ENCODE measurements at places on chromosomes 5 and 9. TPM values are rescaled to one million over a fixed set of nuclear protein-coding genes. Genes with fewer than 3 reads are reported as not detected.
A peak's percentile ranks its signal among the peaks of the same experiment; 100 is the strongest.

The LCN6 gene
- total RNA-seq, result not detected

The BTNL3 gene
- not detected for total RNA-seq

The GLDC gene
- 4.6 TPM for total RNA-seq

- DNase-seq, result no peak
Observed at GRCh38 chr9:4706971-4707622, 27.7 kb downstream of the CDC37L1 start.

DNA sequence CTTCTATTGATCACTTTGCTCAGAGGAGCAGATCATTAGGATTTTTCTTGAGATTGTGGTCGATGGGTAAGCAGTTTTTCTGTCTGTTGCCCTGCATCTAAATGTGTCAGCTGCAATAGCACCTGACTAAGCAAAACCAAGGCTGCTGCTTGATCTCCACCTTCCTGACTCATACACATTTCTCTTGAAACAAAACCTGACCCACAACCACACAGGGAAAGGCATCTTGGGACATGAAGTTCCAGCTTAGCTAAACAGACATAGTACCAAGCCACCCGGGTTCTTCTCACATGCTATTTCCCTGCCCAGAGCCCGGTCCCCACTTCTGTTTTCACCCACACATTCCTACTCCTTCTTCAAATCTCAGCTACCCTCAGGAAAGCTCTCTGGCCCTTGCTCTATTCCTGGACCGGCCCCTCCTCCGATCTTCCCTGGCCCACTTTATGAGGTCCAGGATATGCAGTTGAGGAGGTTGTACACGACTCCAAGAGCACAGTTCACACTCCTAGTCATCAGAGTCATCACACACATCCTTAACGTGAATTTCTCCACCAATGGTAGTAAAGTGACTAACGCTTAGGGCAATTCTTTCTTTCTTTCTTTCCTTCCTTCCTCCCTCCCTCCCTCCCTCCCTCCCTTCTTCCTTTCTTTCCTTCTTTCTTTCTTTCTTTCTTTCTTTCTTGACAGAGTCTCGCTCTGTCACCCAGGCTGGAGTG, 16.0 kb upstream of the ZBTB43 start:
- DNase-seq, result peak; percentile 79

DNA sequence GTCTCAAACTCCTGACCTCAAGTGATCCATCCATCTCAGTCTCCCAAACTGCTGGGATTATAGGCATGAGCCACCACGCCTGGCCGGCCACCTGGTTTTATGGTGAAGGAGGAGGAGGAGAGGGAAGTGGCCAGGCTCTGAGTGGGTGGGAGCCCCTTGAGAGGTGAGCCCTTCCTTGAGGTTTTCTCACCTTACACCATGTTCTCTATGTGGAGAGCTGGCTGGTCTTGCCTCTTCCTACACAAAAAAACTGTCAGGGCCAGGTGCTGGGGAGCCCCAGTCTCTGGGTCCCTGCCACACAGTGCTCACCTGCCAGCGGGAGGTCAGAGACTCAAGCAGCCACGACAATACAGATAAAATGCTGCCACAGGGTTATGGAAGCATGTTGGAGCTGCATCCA, 18.1 kb downstream of the SWI5 start:
- DNase-seq, result no peak

GRCh38 chr9:23941051-23941450, 115.0 kb upstream of the ELAVL2 start:
- DNase-seq, result no peak

The FLT4 gene
- total RNA-seq, result 24.6 TPM

The IL4 gene
- not detected for total RNA-seq

DNA sequence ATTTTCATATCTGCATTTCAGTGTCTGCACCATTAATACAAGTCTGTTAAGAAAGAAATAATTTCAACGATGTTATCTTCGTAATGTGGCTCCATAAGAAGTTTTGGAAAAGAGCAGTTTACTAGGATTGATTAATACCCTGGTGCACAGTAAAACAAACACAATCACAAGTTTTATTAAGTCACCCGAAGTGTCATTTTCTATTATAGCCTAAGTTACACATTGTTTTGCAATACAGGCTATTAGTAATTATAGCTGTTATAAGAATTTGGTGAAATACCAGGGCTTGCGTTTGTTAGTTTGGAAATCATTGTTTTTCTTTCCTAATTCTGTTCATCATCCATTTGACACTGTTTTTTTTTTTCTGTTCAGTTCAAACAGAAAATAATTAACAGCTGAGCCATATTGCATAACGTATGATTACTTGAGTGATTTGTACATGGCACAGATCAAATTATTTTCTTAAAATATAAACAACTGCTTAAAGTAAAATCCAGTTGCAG, 30.6 kb downstream of the LVRN start:
- no peak for DNase-seq

The PCDHGA3 gene
- total RNA-seq, result 0.57 TPM

GRCh38 chr5:166602271-166602670, 1689.2 kb upstream of the WWC1 start:
- peak; percentile 2 for DNase-seq

DNA sequence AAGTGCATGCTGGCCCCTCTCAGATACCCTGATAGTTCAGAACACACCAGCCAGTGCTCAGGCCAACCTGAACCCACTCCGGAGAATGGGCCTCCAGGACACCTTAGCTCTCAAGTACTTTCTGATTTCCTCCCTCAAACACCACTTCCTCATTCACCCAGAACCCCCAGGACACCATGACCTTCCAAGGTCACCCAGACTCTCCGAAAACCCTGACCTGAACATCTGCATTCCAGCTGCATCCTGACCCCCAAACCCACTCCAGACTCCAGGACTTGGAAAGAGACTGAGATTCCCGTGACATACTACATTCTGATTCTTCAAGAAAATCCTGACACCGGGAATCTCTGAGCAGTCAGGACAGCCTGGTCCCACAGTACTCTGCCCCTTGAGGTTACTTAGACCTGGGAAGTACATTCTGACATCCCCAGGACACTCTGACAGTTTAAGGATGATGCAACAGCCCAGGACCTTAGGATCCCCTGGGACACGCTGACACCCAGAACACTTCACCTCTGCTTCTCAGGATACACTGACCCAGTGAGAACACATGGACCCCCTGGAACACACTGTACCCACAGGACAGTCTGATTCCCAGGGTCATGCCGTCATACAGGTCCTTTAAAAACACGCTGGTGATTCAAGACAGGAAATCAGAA, 747 bp upstream of the PROP1 start:
- DNase-seq, result no peak

DNA sequence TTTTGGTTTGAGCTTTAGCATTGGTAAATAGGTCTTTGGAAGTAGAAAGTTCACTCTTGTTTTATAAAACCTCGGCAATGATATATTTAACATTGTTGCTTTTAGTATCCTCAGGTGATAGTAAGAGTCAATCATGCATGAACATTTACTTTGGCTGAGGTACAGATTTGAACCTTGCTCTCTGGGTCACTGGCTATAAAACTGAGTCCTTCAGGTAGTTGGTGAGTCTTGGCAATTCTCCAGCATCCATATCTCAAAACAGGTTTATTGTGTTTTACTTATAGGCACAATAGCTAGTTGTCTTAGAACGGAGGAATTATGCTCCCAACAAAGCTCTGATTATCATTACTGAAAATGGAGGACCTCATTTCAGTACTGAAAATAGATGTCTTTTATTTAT, 75.1 kb downstream of the MAT2B start:
- no peak for DNase-seq

The NUTM2G gene
- under 0.01 TPM for total RNA-seq

The PCDHB12 gene
- 3.6 TPM for total RNA-seq

DNA sequence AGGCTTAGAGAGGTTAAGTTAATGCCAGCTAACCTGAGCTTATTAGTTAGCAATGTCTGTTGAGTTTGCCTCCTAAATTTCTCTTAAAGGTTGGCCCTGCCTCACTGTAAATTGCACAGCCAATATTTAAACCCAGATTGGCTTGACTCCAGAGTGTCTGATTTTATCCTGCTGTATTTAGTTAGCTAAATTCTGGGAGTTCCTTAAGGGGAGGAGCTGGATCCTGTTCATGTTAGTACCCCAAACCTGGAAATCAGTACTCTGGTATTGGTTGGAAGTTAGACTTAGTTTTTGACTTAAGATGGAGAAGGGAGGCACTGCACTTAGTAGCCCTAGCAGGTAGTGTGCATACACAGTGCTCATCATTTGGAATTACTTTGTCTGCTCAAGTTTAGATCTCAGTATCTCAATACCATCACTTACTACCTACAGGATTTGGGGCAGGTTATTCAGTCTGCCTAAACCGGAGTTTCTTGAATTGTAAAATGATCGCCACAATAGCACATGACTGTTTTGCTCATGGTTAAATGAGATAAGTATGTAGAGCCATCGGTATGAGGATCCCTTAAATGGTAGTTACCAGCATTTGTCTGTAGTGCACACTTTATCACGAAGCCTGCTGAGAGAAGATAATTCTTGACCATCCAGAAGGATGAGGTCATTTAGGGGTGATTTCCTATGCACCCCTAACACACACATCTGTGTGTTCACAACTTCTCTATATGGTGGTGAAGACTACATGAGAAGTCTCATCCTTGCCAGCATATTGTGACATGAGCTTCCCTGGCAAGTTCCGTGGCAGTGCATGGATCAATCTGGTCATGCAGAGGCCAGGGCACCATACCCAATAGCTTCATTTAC, 264.8 kb upstream of the TRIM32 start:
- DNase-seq, result no peak

The CDH18 gene
- 14.8 TPM for total RNA-seq

DNA sequence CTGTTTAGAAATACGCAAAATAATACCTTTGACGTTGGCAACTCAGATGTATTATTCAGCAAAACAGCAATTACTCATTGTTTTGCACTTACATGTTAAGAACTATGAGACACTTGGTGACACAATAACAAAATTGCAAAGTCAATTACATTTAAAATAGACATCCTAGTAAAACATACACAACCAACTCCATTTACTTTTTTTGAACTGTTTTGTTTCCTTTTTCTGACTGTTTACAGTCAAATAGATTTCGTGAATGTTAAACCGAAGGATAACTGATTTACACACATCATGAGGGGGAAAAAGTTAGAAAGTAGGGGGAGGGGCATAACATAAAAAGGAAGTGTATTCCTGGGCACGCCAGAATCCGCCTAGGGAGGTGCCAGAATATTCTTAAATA, 220.1 kb downstream of the MEF2C start:
- DNase-seq, result no peak

The CBY3 gene
- not detected for total RNA-seq

The SV2C gene
- 0.03 TPM for total RNA-seq

- no peak for DNase-seq
Observed at GRCh38 chr9:18149471-18150011, 324.4 kb upstream of the ADAMTSL1 start.

DNA sequence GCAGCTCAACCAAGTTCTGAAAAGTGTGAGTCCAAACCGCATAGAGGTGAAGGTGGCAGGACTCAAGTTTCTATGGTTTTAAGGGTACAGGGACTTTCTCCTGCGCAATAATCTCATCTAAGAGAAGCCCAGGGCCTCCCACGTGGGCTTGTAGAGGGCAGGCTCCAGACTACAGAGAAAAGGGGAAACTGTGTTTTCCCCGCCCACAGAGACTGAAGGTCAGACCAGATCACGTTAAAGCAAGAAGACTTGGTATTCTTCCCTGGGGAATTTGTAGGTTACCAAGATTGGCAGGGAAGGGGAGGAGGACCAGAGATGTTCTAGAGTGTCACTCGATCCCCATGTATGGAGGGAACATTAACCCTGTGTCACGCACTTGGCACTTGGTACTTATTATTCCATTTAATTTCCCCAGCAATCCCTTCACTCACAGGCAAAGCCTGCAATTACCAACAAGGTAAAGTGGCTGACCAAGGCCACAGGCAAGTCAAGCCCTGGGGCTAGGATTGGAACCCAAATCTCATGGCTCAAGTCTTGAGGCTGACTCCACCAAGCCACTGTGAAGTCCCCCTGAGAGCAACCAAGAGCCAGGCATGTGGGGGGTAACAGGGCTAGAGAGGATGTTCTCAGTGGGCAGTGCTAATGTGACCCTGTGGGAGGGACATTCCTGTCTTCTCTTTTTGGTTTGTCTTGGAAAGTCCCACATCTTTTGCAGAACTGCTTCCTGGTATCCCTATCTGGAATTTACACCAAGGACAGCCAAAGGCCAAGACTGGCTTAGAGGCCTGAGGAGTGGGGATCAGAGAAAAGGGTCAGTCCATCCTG, 18.3 kb upstream of the NEK6 start:
- no peak for DNase-seq

GRCh38 chr5:93349613-93350012, 231.4 kb downstream of the NR2F1-AS1 start:
- peak; percentile 76 for DNase-seq

GRCh38 chr5:133357758-133358157, 254.6 kb downstream of the FSTL4 start:
- no peak for DNase-seq

- DNase-seq, result no peak
Observed at GRCh38 chr9:136352682-136353081, 10.9 kb downstream of the DNLZ start.

DNA sequence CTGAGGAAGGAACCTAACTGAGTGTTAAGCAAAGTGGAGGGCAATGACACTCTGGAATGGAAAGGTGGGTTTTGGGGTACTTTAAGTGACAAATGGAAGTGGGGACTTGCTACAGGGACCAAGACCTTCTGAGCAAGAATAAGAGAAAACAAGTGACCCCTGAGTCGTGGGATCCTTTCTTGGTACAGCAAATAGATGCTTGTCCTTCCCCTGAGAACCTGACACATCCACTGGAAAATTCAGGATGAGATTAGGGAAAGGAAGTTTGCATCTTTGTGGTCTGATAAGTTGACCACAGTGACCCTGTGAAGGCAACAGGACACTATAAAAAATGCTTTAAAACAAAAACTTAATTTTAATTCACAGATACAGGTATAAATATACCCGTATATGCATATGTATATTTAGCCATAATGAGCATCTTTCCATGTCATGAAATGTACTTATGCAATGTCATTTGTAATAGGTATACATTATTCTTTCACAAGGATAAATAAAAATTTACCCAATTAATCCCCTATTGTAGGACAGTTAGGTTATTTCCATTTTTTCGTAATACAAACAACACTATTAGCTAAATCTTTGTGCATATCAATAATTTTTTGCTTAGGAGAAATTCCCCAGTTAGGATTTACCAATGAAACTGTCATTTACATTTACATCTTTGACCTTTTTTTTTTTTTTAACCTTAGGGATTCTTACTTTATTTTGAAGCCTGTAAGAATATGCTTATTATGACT, 2.0 kb upstream of the IRF1 start:
- DNase-seq, result peak; percentile 35

Measured in Daoy (cell line).